NCI-H446 treated with DMSO at 0.1 percent for 48 hours (cell line): ENCODE measurements at places on chromosomes 4 and X.

DNA sequence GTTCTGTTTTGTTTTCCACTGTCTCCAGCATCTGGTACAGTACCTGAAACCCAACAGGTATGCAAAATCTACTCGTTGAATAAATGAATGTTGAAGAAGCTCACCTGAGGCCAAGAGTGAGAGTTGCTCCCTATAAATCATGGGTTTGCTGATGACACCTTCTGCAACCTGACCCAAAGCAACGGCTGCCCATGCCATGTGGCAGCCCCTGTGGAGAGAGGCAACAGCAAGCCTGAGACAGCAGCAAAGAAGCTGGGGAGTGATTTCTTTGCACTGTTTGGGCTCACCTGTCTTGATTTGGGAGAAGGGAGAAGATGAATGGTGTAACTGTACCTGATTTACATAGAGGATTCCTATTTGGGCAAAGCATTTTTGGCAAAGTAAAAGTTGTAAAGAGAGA lies 119.8 kb upstream of the GPC4 start:
- DNase-seq: no peak

DNA sequence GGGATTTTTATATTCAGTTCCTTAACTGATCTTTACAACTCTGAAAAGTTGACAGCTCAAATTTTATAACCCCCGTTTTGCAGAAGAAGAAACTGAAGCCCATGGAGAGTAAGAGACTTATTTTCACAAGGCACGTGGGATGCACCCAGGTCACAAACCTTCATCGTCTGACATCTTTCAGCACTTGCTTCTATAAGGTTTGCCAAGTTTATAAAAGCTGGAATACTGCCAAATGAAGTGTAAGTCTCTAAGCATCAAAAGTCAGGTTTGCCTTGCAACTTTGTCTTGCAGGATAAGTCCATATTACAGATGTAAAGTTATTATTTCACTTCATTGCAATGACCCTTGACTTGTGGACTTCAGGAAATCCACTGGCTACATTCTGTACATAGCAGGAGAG lies 6.3 kb upstream of the KCNIP4 start:
- no peak for DNase-seq

DNA sequence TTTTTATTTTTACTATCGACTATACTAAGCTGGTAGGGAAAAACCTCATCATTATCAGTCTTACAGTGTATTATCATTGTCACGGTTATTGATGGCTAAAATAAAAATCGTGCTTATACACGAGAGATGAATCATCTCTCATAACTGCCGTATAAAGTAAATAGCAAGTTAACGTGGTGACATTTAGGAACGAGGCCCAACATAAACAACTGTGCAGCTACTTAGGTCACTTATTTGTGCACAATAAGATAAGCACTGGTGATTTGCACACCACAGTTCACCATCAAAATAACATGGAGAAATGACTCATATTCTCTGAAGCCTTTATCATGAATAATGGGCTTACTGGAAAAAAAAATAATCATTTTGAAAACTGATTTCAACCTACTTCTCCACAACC lies 482.0 kb upstream of the TENM3 start:
- DNase-seq: no peak

DNA sequence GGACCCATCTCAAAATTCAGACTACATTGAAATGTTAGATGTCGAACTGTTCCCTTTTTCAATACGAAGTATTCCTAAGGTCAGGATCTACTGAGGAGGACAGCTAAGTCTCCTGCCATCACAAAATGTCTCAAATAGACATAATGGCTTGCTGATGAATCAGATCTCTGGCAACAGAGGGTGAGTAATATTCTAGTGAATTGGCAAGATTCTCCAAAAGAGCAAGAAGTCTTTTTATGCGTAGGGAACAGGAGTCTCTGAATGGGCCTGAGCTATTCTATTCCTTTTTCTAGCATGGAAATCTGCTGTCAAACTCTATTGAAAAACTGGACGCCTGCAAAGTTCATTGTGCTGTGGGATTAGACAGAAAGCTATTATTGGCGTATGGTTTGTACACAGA lies 145.4 kb downstream of the FNIP2 start:
- DNase-seq: peak; percentile 47

GRCh38 chr4:82017680-82018079 lies 356.1 kb downstream of the HNRNPD start:
- DNase-seq: no peak

GRCh38 chr4:176044589-176044951 lies 21.1 kb upstream of the WDR17 start:
- peak; percentile 66 for DNase-seq

- no peak for DNase-seq
Observed at GRCh38 chr4:8380511-8381415, 59.8 kb downstream of the ACOX3 start.

- no peak for DNase-seq
Observed at GRCh38 chr4:56208103-56208502, 179.2 kb downstream of the AASDH start.

GRCh38 chr4:23938796-23939195 lies 48.9 kb upstream of the PPARGC1A start:
- no peak for DNase-seq

GRCh38 chr4:68074397-68074796 lies 55.3 kb downstream of the TMPRSS11F start:
- no peak for DNase-seq

DNA sequence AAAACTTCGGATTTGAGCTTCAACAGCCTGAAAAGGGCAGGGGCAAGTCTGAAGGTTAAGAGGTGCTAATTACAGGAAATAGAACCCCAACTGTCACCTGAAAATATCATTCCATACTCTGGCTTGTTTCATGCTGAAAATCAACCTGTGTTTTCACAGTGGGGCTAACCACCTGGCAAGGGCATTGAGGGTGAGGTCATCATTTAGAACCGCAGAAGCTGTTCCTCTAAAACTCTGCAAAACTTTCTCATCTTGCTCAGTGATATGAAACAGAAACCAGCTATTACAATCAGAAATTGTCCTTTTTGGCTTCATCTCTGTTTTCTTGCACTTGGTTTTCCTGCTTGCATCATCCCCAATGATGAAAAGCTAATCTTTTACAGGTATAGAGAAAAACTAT lies 247.6 kb downstream of the DCLK2 start:
- DNase-seq: no peak

GRCh38 chrX:53269536-53270107 lies 11.8 kb downstream of the IQSEC2 start:
- DNase-seq: no peak
